ENCODE measurements at places on chromosomes 1 and 21.

- DNase-seq: peak; percentile 21
Measured at GRCh38 chr1:67465375-67465774, 35.2 kb upstream of the SERBP1 start.

DNA sequence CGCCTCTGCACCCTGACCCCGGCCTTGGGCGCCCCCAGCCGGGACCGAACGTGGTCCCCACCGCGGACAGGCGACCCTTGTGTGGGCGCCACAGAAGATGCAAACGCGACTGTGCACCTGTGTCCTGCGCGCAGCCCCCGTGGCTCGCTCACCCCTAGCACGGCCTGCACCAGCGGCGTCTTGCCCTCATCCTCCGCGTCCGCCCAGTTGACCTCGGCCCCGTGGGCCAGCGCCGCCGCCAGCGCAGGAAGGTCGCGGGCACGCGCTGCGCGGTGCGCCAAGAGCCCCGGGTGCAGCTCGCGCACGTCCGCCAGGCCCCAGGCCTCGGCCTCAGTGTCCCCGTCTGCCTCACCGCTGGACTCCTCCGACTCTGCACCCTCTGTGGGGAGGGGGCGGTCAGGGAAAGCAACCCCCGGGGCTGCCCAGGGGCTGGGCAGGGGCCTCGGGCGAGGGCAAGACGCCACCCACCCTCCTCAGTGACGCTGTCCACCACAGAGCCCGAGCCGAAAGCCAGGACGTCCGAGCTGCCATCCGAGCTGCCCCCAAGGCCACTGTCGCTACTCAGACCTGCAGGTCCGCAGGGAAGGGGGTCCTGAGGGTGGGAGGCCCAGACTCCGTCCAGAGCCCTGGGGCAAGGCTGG, 13.4 kb downstream of the ACAP3 start:
- DNase-seq: no peak

DNA sequence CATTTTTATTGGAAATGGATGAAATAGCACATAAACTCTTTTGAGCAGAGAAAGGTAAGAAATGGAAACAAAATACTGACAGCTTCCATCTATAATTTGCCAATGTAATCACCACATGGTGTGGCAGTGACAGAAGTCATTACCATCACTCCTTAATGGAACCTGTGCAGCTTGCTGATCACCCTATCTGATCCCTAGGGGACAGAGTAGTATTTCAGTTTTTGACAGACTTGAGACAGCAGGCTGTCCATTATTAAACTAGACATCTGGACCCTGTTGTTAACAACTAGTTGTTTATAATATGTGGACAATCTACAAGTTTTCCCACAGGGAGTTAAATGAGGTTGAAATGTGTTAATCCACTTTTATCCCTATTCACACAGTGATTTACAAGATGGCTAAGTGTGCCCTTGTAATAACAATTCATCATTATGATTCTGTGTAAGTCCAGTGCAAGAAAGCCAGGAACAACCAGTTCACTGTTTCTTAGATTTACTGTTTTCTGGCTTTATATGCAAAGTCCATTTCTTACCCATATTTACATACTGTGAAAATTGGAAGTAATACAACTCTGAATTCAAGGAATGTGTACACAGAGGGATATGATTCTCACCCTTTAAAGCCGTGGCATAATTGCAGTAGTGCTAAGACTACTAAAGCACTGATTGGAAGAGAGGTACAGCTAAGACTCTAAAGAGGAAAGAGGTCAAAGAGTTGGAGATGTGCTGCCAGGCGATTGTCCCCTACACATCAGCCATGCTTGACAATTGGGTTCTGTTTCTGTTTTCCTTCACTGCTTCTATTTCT, 9.1 kb downstream of the KCNT2 start:
- no peak for DNase-seq

- DNase-seq: no peak
Measured at GRCh38 chr1:187074445-187075048, 245.8 kb downstream of the PLA2G4A start.
